Keratinocyte (primary cell): ENCODE measurements at places on chromosomes 4 and X.
A peak's percentile ranks its signal among the peaks of the same experiment; 100 is the strongest.

DNA sequence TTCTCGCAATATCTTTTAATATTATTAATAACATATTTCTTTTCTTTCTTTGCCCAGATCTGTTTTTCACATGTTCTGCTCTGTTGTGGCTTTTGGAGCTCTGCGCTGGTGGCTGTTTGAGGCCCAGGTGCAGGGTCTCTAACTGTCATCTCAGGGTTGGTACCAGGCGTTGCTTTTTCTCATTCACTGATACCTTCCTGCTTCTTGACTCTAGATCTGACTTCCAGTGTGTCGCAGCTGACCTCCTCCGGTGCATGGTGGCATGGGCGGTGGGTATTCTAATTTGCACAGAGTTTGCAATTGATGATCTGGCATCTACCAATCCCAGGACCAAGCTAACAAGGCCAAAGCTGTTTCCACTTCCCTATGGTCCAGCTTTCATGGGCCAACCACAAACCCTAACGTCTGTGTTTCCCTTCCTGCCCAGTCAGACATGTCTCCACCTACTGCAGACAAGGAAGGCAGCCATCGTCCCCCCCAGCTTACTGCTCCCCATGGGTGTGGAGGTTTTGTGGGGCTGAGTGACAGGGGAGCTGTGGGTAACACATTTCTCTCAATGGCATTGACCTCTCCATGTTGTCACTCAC lies 25.2 kb downstream of the LETM1 start:
- DNase-seq = no peak

DNA sequence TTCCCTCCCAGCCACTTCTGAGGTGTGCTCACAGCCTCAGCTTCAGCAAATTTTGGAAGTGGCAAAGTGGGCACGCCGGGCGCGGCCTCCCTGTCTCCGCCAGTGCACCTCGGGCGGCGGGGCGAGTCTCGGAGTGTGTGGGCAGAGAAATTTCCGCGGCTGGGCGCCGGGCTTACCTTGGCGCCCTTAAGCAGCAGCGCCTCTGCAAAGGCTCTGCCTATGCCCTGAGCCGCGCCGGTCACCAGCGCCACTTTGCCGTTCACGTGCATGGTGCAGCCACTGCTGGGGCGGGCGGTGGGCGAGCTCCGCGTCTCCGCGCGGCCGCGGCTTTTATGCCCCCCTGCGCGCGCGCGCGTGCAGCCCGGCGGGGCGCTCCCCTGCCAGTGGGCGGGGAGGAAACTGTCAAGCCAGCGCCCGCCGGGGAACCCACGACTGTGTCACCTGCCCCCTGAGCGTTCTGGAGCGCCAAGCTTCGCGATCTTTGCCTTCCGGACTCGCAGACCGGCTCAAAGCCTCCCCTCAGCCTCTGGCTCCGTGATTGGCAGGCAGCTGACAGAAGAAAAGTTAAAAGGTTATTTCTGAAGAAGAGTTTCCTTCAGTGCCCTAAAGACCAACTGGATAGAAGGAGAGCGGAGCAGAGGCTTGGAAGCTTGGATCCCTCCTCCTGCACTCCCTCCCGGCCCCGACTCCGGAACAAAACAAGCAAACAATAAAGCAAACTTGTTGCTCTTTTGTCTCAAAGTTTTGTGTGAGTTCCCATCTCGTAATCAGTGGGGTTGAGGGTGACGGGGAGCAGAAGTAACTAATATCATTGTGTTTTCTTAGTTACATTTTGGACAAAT lies at the start of gene HPGD:
HPGD (minus strand) TSS at position 306 of the 842 bp plus-strand sequence; CDS start at position 269, 37 bp downstream.
- no peak for DNase-seq

DNA sequence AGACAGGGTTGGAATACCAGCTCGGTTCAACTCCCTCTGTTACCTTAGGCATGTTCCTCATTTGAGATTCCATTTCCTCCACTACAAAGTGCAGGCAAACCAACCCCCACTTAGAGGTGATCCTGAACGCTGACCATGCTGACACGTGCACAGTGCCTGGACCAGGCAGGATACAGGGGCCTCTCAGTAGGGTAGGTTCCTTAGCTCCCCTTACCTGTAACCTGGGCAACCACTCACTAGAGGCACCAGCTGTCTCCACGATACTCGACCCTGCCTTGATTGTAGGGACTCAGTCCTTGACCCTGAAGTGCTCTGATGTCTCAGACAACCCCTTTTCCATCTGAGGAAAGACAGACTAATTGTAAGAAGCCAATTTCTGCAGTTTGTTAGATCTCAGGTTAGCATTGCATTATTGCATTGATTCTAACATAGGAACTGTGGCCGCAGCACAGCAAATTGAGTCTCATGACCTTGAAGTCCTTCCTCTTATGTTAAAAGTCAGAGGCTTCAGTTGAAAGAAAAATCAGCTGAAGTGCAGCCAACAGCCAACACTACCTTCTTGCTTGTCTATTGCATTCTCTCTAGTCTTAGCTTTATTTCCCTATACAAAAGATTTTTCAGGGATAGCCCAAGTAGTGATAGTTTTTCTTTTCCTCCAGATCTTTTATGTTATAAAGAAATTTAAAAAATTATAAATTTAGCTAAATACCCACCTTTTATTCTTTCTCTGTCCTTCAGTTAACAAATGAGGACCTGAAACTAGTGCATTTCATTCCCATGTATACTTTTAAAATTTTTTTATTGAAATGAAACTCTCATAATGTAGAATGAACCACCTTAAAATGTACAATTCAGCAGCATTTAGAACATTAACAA lies 11.2 kb upstream of the C1QTNF7 start:
- DNase-seq = no peak

- DNase-seq = no peak
These were observed 185.0 kb downstream of the PTTG2 start for GRCh38 chr4:38145033-38145678.

- no peak for DNase-seq
These were observed 19.9 kb upstream of the C4orf51 start for GRCh38 chr4:145660064-145660463.

DNA sequence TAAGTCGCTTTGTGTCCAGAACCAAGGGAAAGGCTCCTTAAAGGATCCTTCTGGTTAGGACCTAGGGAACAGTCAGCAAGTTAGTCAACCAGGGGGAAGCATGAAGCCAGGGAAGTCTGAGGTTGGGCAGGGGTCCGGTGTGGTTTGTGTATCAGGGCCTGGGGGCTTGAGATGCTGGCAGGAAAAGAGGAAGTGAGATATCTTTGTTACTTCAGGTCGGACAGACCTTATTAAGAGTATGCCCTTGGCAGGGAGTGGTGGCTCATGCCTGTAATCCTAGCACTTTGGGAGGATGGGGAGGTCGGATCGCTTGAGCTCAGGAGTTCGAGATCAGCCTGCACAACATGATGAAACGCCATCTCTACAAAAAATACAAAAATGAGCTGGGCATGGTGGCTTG lies 52.3 kb upstream of the TRPC5OS start:
- no peak for DNase-seq

GRCh38 chr4:61662362-61662761 lies 462.2 kb downstream of the ADGRL3 start:
- DNase-seq = no peak

- DNase-seq = no peak
These were observed 64.3 kb upstream of the COX18 start for GRCh38 chr4:73133784-73134183.

DNA sequence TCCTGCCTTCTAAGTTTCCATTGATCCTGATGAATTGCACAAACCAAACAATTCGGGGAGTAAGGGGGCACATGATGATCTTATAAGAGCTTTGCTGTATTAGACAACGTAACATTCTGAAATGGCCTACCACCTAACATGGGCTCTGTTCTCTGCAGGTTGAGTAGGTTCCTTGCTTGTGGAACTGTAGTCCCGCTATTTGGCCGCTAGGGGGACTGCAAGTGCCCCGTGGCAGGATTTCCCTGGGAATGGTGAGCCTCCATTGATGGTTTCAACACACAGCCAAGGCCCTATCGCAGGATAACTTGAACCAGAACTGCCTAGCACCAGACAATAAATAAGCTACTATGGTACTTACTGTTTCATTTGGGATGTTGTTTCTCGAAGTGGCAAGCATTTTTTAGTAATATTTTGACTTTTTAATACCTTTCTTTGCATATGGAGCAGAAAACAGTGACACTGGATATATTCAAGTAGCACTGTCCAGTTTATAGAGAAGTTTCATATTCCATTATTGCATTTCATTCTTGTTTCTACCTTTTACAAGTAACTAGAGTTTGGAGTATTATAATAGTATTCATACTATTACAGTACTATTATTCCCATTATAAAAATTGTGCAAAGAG lies 11.9 kb downstream of the AR start:
- DNase-seq = no peak

GRCh38 chr4:55284331-55284730 lies 61.7 kb upstream of the SRD5A3 start:
- DNase-seq = no peak

DNA sequence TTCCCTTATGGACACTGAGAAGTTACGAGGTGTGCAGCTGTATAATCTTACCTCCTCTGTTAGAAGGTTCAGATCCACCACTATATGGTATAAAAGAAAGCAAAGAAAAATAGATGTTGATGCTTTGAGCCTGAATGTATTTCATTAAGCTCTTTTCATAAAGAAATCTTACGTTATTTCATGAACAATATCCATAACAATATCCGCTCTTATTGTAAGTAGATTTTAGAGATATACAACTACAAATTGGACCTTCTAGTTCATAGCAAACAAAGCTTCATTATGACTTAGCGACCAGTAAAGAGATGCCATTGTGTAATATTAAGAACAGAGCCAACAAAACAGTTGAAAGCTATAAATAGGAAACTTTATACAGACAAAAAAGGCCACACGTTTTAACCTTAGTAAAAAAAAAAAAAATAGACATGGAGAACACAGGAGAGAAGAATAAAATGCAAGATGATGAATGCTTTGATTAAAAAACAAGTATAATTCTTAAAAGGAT lies 203.6 kb downstream of the PDGFC start:
- no peak for DNase-seq

DNA sequence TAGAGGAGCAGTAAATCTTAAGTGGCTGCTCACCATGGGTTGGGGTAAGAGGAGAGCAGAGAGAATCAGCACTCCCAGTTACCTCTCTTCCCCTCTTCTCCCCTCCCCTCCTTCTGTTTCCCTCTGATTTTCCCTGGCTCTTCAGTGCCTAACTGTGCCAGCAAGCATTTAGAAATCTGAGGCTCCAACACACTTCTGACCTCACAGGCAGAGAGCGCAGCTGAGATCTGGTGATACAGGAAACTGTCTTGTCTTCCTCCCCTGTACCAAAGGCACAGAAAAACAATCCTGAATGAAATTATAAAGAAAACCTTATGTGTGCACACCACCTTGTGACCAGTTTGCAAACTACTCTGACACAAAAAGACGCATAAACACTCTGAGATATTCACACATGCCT lies 82.4 kb upstream of the SMIM10 start:
- no peak for DNase-seq

DNA sequence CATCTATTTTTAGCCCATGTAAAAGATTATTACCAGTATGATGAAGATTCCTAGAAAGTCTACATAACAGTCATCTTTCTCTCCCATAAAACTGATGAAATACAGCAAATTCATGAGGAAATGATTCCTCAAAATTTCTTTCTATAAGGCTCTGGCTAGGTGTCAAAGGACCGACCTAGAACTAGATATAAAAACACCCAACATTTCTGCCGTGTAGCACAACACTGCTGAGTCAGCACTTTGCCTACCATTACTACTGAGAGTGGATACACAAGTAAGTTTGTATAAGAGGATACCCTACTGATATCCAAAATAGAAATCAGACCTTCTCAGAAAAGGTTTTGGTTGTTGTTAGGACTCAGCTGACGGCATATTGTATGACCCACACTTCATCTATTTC lies 24.7 kb downstream of the TMEM47 start:
- no peak for DNase-seq

DNA sequence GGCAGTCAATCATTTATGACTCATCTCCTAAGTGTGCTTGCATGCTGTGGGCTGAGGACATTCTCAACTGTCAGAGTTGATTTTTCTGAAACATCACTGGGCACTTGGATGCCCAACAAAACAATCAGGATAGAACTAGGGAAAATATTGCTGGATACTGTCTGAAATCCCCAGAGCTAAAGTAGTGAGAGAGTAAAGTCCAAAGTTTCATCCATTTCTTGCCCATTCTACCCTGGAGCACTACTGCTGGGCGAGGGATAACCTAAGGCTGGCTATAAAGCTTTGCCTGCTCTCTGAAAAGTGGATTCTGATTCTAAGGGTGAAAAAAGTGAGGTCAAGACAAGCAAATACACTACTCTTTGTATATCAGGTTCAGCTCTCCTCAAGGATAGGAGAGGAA lies 279.6 kb upstream of the EDA2R start:
- no peak for DNase-seq

GRCh38 chr4:100379583-100380105 lies 138.2 kb downstream of the EMCN start:
- DNase-seq = peak; percentile 4

GRCh38 chr4:7330031-7330596 lies 104.6 kb downstream of the PSAPL1 start:
- no peak for DNase-seq

- DNase-seq = no peak
These were observed 8.6 kb upstream of the TKTL2 start for GRCh38 chr4:163482190-163482589.

DNA sequence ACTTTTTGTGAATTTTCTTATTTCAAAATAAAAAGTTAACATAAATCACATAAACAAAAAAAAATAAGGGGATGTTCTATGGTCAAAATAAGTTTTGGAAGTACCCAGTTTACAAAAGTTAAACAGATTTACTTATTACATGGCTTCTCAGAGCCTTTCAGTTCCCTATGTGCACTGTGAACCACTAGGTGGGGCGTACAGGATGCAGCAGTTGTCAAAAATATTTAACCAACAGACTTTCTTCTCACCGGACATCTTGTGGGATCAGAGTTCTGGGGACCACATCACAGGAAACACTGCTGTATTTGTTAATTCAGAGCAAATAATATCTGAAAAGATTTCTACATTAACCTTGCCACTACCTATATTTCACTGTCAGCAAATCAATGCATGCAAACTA lies 74.1 kb downstream of the SMARCA1 start:
- DNase-seq = no peak

DNA sequence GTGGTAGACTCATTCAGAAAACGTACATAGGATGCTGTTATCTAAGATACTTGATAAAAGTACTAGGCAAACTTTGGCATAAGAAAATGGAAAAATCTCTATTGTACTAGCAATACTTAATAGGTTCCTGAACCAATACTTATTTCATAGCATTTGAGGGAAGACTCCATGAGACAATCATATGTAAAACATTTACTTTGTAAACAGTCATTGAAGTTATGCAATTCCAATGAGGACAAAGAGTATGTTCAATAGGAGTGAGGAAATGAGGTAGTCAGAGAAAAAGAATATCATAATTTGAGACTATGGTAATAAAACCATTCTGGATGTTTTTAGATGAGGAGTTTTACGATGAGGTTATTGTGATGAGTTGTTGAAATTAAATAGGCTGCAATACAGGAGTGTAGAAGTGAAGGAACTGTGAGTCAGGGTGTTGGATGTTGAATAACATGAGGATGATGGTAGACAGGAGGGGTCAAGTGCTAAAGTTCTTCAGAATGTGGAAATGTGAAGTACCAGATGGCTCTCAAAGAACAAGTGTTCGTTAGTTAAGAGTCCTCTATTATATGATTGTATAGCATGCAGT lies 397.9 kb downstream of the PPP3CA start:
- DNase-seq = no peak
